ENCODE measurements at places on chromosomes 13 and 19.

GRCh38 chr13:99572921-99573320 lies 71.6 kb downstream of the TM9SF2 start:
- no peak for DNase-seq

GRCh38 chr13:40061466-40062450 lies 406.3 kb downstream of the COG6 start:
- no peak for DNase-seq

GRCh38 chr19:8831832-8832131 lies 322 bp downstream of the ZNF558 start:
- no peak for DNase-seq

DNA sequence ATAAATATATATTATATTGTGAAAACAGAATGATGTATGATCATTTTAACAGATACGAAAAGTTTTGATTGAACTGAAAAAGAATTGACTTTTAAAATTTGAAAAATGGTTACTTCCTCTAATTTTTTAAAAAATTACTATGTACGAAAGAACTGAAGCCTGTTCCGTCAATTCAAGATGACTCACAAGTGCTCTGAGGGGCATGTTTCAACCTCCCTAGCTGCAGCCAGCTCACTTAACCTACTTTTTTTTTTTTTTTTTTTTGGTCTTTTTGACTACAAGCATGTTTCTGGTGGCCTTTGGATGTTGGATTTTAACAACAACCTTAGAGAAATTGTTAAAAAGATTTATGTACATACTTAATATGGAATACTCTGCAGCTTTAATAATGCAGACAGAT lies 1139.3 kb downstream of the DIAPH3 start:
- no peak for DNase-seq

GRCh38 chr13:109983447-109983846 lies 197.1 kb upstream of the IRS2 start:
- no peak for DNase-seq

DNA sequence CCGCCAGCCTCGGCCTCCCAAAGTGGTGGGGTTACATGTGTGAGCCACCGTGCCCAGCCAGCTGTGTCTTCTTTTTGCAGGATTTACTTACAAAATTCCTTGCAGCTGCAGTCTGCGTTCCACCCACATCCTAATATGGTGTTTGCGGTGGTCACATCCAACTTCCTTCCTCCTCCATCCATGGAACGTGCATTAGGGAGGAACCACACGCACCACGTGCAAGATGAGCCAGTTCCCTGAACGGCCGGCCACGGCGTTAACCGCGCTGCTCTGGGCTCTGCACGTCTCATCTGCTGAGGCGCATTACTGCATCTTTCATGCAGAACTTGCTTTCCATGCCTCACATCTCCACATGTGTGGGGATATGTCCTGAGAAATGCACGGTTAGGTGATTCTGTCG lies 13.0 kb upstream of the SIGLEC11 start:
- no peak for DNase-seq

GRCh38 chr13:109090796-109091195 lies 461.4 kb downstream of the MYO16 start:
- no peak for DNase-seq

DNA sequence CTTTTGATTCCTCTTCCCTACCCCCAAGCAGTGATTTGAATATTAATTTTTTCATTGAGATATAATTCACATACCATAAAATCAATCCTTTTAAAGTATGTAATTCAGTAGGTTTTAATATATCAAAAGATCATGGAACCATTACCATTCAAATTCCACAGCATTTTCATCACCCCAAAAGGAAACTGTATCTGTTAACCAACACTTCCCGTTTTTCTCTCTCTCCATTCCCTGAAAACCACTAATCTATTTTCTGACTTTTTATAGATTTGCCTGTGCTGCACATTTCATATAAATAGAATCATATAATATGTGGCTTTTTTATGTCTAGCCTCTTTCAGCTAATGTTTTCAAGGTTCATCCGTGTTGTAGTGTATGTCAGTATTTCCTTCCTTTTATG lies 107.1 kb downstream of the PAN3 start:
- DNase-seq = no peak

DNA sequence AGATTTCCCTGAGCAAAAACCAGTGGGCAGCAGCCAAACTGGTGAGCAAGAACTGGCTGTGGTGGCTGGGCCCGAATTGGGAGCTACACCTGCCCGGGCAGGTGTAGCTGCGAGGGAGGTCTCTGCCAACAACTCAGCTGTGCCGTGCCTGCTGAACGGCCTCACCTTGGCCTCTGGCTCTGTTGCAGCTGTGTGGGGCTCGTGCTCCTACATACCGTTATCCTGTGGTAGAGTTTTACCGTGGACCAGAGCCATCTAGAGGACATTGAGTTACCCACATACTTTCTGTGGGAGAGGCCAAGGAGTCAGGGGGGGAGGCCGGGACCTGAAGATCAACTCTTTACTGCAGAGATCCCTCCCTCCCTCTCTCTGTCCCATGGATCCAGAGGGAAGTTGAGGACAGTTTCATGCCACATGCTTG lies 113.2 kb downstream of the TM9SF2 start:
- DNase-seq = no peak

DNA sequence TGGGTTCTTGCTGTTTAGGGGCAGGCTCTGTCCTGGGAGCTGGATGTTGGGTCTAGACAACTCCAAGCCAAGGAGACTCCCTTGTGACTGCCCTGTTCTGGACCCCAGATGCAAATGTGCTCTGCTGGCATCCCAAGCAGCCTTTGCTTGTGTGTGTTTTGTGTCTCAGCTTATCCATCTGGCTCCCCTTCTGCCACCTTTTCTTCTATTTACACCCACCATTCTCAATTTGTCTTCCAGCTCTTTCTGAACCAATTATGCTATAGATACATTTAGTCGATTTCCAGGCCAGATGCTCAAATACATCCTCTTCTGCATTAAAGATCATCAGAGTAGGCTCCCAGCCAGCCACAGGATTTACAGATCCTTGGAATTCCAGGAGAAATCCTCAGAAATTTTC lies 115.0 kb upstream of the SLC7A1 start:
- no peak for DNase-seq

- no peak for DNase-seq
These were observed 220.5 kb downstream of the IRS2 start for GRCh38 chr13:109565877-109566276.

GRCh38 chr19:38412961-38413360 lies 10.1 kb downstream of the FAM98C start:
- no peak for DNase-seq

DNA sequence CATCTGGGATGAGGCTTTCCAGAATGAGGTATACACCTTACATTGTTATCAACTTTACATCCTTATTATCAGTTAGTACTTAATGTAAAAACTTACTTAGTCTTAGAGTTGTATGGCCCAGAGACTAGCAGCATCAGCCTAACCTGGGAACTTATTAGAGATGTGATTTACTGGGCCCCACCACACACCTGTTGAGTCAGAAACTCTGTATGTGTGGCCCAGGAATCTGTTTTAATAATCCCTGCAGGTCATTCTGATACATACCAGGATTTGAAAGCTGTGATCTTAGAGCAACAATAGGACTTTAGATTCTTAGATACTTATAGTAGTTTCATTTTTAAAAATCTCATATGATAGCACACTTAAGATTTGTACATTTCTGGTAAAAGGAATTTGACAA lies 17.4 kb downstream of the FNDC3A start:
- DNase-seq = no peak

DNA sequence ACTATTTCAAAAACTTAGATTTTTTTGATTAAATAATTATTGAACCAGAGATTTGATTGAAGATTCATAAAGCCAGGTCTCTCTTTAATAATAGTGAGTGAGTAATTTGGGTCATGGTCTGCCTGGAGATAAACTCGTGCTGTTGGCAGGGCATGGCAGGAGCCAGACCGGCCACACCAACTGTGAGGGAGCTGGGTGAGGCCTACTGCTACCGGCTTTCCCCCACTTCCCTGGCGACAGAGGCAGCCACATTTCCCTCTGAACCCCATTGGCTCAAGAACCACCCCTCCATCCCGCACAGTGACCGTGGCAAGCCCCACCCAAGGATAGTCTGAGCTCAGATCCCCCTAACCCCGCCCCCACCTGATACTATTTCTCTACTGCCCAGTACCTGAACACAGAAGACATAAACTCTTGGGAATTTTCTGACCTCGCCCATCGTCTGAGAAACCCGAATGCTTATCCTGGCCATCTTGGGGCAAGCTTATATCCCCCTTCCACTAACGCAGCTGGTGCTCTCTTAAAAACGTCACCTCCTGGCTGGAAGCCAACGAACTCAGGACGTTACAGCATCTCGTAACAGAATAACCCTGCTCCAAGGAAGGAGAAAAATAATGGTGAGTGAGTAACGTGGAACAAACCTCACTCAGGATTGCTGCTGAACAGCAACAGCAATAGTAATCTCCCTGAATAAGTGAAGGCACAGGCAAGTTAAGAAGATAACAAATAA lies 627.6 kb upstream of the PCDH9 start:
- no peak for DNase-seq

DNA sequence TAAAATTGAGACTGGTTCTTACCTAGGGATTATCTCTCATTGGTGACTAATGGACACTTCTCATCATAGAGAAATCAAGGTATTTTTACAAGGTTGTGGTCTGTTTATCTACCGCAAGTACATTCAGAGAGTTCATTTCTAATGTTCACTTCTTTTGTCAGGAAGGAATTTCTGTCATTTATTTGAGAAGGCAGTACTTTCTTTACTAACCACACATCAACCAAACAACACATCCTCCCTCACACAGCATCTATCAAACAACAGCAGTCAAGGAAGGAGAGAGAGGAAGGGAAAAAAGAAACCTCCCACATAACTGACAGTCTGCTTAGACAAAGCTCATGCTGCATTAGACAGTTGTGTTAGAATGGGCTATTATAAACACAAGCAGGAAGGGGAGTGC lies 182.3 kb upstream of the KLF12 start:
- DNase-seq = no peak

DNA sequence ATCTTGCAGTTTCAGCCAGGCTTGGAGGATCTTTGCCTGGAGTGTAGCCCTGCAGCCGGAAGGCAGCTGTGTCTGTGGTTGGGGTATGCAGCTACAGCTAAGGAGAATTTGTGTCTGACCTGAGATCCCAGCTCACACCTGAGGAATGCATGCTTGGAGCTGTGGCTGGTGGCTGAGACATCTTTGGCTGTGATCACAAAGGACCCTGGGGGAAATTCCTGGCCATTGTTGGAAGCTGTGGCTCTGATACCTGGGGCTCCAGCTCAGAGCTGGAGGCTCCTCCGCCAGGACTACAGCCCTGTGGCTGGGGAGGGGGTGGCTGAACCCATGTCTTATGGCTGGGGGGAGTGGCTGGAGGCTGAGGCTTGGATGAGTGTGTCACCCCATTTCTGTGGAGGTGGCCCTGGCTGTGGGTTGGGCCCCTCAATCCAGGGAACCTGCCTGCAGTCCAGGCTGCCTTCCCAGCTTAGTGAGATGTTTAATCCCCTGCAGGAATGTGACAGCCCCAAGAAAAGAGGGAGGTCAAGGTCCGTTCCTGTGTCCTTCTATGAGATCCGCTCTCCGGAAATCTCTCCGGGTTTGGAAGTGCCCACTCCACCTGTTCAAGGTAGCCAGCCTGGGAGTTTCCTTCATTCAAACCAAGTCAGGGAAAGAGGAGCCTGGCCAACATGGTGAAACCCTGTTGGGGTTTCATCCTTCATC lies 27.6 kb downstream of the ARHGEF18 start:
- DNase-seq = no peak

GRCh38 chr19:31810536-31811109 lies 461.4 kb upstream of the TSHZ3 start:
- DNase-seq = no peak

DNA sequence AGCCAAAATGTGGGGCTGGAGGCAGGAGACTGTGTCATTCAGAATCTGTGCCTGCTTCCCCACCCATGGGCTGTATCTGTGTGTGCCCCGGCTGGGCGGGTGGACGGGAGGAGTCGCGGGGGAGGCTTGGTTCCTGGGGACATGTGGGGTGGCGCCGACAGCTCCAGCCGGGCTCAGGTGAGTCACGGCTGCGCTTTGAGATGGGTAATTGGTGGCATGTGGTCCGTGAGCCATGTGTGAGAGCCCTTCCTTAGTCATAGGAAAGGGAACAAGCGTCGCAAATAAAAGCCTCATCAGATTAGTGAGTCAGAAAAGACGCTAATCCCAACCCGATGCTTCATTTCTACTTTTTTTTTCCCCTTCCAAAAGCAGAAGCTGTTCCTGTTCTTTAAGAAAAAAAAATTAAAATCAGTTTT lies 118.6 kb upstream of the ZNF536 start:
- DNase-seq = no peak

DNA sequence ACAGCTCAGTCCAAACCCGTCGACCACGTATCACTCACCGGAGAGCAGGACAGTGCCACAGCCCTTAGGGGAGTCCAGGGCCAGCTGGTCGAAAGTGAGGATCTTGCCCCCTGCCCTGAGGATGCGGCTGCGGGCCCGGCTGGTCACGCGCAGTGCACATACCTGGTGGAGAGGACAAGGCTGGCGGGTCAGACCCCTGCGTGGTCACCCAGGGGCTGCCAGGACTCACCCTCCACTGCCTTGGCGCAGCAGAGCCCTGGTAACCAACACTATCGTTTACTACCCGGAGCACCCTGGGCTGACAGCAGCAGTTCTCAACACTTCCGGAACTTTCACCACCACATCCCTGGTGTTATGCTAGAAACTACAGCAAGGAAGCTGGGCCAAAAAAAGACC lies 1.2 kb upstream of the FAM83E start:
- DNase-seq = no peak
